ENCODE measurements at places on chromosomes 4 and X. TPM values are rescaled to one million over a fixed set of nuclear protein-coding genes. Genes with fewer than 3 reads are reported as not detected.

- H3K4me3 ChIP-seq, result no peak overlapping the region
- no peaks in the 10 kb centered on the region for H3K36me3 ChIP-seq
- H3K27ac ChIP-seq, result no peak overlapping the region
- no peak for DNase-seq
Measured at GRCh38 chrX:38304010-38304409, 23.3 kb downstream of the RPGR start.

DNA sequence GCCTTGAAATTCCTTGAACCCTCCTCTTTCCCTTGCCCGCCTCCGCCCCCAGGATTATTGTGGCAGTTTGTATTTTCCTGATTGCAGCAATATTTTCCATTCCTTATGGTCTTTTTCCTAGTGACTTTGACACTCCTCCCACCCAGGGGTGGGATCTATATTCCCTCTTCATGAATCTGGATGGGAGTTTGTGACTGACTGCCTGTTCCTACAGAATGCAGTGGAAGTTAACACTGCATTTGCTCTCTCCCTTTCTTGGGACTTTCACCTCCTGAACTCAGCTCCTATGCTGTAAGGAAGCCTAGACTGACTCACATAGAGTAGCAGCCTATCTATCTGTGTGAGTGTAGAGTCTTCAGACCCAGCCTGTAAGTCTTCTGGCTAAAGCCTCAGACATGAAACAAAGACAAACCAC is 2.2 kb downstream of the FUNDC2 start:
- H3K27ac ChIP-seq, result peak overlapping the region; percentile 99
- DNase-seq, result no peak
- peaks cover 9% of the 10 kb centered on the region for H3K36me3 ChIP-seq
- no peaks in the 10 kb centered on the region for H3K27me3 ChIP-seq

DNA sequence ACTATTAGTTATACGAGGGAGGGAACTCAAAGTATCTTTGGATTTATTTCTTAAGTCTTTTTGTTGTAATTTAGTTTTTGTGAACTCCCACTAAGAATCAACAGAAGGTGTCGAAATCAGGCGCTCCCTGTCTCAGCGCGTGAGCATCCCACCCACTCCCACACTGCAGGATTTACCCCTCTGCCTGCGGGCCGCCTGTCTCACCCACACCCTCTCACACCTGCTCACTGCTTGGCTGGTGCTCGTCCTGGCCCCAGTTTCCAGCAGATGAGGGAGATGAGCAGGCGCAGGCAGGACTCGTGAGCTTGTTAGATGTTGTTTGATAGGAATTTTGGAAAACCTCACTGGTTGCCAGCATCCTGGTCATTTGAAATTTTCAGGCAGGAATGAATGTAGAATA is 20.8 kb upstream of the HGFAC start:
- H3K36me3 ChIP-seq, result peaks cover 60% of the 10 kb centered on the region
- DNase-seq, result no peak
- no peak overlapping the region for H3K27ac ChIP-seq
- H3K4me1 ChIP-seq, result no peaks in the 10 kb centered on the region
- no peaks in the 10 kb centered on the region for H3K27me3 ChIP-seq
- H3K4me3 ChIP-seq, result no peak overlapping the region

DNA sequence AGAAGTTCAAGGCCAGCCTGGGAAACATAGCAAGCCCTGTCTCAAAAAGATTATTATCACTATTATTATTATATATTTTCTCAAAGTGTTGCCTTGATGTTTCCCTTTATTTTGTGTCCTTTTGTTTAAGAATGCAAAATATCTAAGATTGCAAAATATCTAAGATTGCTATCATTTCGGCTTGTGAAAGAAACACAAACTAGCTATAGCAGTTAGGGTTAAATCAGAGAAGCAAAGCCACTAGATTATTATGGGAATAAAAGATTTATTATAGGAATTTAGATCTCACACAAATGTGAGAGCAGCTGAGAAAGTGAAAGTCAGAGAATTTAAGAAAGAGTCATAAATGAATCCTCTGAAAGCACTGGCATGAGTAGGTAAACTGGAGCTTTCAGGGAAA is 18.0 kb upstream of the TMEM184C start:
- H3K27me3 ChIP-seq, result no peaks in the 10 kb centered on the region
- H3K4me3 ChIP-seq, result no peak overlapping the region
- no peaks in the 10 kb centered on the region for H3K36me3 ChIP-seq
- no peaks in the 10 kb centered on the region for H3K4me1 ChIP-seq
- no peak for DNase-seq

- H3K27me3 ChIP-seq, result no peaks in the 10 kb centered on the region
- H3K4me1 ChIP-seq, result no peaks in the 10 kb centered on the region
- no peak overlapping the region for H3K27ac ChIP-seq
- no peaks in the 10 kb centered on the region for H3K36me3 ChIP-seq
Measured at GRCh38 chr4:111960241-111960667, 185.0 kb upstream of the FAM241A start.

- no peaks in the 10 kb centered on the region for H3K27me3 ChIP-seq
- peak; percentile 91 for DNase-seq
- H3K4me1 ChIP-seq, result peaks cover 14% of the 10 kb centered on the region
- H3K36me3 ChIP-seq, result no peaks in the 10 kb centered on the region
Measured at GRCh38 chrX:23742697-23743622, at the start of gene ACOT9. ACOT9 (minus strand) TSS chrX:23743276; CDS start chrX:23743144, 132 bp downstream.

GRCh38 chrX:110081740-110082139 is 78.8 kb downstream of the TMEM164 start:
- H3K4me1 ChIP-seq, result no peaks in the 10 kb centered on the region
- no peak overlapping the region for H3K4me3 ChIP-seq
- H3K27ac ChIP-seq, result peak overlapping the region; percentile 23

DNA sequence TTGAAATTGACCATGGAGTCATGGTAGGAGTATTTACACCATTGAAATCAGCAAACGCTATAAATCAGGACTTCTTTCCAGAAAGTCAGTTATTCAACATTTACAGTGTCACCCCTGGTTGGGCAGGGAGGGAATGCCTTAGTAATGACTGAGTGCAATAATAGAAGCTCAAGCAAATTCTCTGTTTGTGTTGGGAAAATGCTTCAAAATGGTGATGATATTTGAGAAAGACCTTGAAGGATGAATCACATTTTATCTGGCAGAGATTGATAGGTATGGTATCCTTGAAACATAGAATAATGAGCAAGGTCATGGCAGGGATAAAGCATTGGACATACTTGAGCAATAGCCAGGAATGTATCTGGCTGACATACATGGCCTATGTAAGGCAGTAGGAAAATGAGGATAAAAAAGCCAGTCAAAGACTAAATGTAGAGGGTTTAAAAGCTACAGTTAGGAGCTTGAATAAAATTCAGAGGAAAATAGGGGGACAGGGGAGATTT is 248.7 kb downstream of the FMR1NB start:
- no peaks in the 10 kb centered on the region for H3K36me3 ChIP-seq
- no peak overlapping the region for H3K27ac ChIP-seq
- DNase-seq, result no peak
- no peak overlapping the region for H3K4me3 ChIP-seq
- no peaks in the 10 kb centered on the region for H3K27me3 ChIP-seq
- no peaks in the 10 kb centered on the region for H3K4me1 ChIP-seq

DNA sequence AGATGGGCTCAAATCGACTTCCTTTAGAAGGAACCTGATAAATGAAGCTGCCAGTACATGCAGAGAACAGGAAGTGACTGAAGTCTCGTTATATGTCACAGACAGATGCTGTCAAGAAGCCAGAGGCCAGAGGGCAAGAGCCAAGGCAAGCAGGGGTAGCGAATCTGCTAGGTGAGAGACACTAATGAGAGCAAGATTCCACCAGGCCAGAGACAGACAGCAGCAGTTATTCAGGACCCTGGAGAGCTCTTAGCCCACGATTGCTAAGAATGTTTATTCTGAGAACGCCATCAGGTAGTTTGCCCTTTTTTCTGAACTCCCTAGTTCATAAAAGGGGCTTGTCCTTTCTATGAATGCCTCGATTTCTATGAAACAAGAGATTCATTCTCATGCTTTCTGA is 73.7 kb downstream of the BEND2 start:
- H3K4me3 ChIP-seq, result no peak overlapping the region
- no peaks in the 10 kb centered on the region for H3K36me3 ChIP-seq
- DNase-seq, result peak; percentile 7
- H3K27me3 ChIP-seq, result no peaks in the 10 kb centered on the region
- no peaks in the 10 kb centered on the region for H3K4me1 ChIP-seq
- H3K27ac ChIP-seq, result no peak overlapping the region

GRCh38 chr4:38860788-38861424 is 4.3 kb upstream of the TLR6 start:
- H3K36me3 ChIP-seq, result no peaks in the 10 kb centered on the region
- H3K4me1 ChIP-seq, result no peaks in the 10 kb centered on the region
- H3K27ac ChIP-seq, result no peak overlapping the region
- no peak overlapping the region for H3K4me3 ChIP-seq
- no peaks in the 10 kb centered on the region for H3K27me3 ChIP-seq

DNA sequence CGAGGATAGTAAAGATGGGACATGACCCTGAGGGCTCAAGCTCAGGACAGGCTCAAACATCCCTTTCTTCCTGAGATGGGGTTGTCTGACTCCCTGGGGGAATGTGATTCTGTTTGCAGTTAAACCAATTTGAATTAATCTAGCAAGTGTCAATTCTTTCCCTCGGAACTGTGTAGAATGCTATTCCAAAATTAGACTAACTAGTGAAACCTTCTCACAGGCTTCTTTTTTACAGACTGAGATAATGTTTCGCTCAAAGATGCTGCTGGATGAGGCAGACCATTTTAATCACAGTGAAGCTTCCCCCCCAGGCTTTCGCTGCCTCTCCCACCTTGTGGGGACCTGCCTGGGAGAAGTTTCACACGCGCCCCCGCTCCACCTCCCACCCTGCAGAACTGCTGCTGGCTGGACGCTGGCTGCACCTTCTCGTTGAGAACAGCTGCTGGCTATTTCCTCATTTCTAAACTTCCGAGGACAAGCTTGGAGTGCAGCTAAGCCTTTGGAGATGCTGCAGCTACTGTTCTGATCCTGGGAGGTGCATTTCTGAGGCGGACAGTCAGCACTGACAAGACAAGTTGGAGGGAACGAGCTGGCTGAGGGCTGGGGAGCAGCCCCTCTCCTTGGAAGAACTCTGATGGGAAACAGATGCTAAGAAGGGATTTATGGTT is 297.8 kb downstream of the RAPGEF2 start:
- H3K27me3 ChIP-seq, result no peaks in the 10 kb centered on the region
- no peak for DNase-seq
- no peaks in the 10 kb centered on the region for H3K36me3 ChIP-seq
- H3K27ac ChIP-seq, result peak overlapping the region; percentile 67

DNA sequence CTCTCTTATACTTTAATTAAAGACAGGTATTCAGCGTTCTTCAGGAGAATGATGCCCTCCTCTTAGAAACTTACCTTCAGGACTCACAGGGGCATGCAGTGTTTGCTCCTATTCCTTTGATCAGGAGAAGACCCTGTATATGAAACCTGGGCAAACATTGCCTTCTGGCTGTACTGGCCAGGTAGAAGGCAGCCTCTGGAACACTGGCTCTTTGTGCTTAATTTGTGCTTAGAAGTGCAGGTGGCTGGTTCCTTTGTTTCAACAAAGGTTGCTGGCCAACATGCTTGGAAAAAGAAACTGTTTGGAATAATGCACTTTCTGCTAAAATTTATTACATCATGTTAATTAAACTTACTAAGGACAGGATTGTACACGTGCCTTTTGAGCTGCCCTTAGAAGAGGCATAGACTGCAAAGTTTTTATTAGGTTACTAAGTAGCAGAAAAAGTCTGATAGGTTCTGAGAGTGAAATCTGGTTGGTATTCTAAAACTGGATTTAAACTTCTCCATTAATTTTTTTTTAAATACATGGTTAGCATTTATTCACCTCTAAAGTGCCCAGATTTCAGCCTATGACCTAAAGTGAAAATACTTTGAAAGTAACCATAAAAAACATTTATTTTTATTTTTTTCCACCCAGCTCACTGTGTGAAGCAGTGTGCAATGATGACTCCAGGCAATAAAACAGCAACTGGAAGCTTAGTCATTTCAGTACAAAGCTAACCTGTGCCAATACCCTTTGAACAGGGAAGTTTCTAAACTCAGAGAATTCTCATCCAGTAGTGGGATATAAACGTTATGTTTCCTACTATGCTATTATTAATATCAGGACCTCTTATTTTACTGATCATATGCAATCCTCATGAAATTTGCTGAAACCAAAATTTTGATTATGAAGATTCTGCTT is 11.3 kb downstream of the RASSF6 start:
- no peak for DNase-seq
- H3K4me1 ChIP-seq, result no peaks in the 10 kb centered on the region
- no peaks in the 10 kb centered on the region for H3K27me3 ChIP-seq
- no peak overlapping the region for H3K4me3 ChIP-seq
- no peaks in the 10 kb centered on the region for H3K36me3 ChIP-seq

DNA sequence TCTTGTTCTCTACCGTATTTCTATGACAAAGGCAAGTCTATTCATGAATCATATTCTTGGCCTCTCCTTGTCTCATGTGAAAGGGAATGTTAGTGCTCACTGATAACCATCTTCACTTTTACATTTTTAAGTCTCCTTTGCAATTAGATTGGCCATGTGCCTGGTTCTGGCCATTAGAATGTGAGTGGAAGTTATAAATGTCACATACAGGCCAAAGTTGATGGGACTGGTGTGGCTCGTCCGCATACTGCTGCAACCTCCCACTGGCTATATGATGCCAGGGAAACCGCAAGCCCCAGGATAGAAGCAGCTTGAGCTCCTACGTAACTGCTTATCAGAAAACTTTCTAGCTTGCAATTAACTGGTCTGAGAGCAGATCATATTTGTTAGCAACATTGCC is 86.1 kb downstream of the MAGEC1 start:
- H3K27ac ChIP-seq, result no peak overlapping the region
- H3K4me1 ChIP-seq, result no peaks in the 10 kb centered on the region
- no peak for DNase-seq

DNA sequence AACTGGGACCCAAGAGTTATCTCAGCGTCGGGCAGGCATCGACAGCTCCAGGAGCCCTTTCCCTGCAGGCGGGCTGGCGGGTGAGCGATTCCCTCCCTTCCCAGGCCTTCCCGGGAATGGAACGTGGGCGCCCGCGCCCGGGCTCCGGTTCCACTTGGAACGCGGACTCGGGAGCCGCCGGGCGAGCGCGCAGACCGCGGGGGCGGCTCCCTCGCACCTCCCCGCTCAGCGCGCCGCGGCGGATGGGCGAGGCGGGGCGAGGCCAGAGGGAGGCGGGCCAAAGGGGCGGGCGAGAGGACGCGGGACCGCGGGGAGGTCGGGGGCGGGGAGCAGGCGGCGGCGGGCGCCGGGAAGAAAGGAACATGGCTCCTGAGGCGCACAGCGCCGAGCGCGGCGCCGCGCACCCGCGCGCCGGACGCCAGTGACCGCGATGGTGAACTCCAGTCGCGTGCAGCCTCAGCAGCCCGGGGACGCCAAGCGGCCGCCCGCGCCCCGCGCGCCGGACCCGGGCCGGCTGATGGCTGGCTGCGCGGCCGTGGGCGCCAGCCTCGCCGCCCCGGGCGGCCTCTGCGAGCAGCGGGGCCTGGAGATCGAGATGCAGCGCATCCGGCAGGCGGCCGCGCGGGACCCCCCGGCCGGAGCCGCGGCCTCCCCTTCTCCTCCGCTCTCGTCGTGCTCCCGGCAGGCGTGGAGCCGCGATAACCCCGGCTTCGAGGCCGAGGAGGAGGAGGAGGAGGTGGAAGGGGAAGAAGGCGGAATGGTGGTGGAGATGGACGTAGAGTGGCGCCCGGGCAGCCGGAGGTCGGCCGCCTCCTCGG is at the start of gene PKD2:
Gene PKD2, plus strand, starts transcription at position 332 of the 818 bp plus-strand sequence. Its CDS starts 99 bp downstream, at position 431.
- peaks cover 37% of the 10 kb centered on the region for H3K4me1 ChIP-seq
- DNase-seq, result peak; percentile 89
- H3K27ac ChIP-seq, result peak within 1 kb of the TSS; percentile 87
- no peaks in the 10 kb centered on the region for H3K27me3 ChIP-seq
- H3K4me3 ChIP-seq, result peak within 1 kb of the TSS; percentile 92

Gene DMD
- total RNA-seq, result 210 TPM

Gene BGN
- total RNA-seq, result 50.4 TPM

Gene TASL
- 0.41 TPM for total RNA-seq

Data from heart right ventricle (tissue), 16 donors.